ENCODE measurements at places on chromosomes 1 and 21. TPM values are rescaled to one million over a fixed set of nuclear protein-coding genes. Genes with fewer than 3 reads are reported as not detected.

- no peak for ATAC-seq
Observed at GRCh38 chr21:31107176-31107785, 69.0 kb upstream of the KRTAP19-8 start.

The AMY1C gene
- total RNA-seq, result not detected

GRCh38 chr1:41407664-41408252 is 46.5 kb downstream of the FOXO6 start:
- ATAC-seq, result no peak

DNA sequence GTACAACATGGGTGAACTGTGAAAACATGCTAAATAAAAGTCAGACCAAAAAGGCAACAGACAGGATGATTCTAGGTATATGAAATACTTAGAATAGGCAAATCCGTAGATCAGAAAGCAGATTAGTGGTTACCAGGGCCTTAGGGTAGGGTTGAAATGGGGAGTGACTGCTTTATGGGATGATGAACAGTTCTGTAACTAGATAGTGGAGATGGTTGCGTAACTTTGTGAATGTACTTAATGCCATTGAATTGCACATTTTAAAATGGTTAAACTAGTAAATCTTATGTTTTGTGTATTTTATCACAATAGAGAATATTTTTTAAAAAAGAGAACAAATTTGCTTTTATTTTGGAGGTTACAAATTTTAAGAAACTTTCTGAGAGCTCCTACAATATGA is 17.4 kb downstream of the ZNF326 start:
- no peak for ATAC-seq

The CSF3R gene
- 26.8 TPM for total RNA-seq

DNA sequence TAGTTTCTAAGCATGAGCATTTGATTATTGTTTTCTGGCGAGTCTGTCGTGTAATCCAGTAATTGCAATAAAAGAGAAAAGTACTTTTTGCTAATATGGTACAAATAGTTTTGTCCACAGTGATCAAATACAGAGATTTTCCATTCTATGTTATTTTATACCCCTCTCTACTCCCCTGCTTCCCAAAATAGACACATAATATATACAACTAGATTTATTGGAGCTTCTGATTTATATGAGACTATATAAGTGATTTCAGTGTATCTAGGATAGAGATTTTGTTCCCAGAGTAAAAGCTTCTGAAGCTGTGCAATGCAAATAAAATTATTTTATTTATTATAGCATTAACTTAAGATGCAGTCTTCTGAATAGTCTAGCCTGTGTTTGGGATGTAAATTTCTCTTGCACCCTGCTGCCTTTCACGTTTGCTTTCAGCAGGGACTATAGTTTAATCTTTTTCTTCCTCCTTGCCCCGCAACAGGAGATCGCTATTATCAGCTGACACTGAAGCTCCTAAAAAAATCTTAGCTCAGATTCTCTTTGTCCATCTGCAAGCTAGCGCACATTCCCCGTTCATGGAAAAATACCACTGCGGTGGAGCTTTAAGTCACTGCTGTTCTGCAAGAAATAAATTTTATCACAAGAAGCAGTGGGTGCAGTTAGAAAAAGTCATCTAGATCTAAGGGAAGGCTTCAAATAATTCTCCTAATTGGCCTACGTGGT is 273.3 kb downstream of the DISC1 start:
- no peak for ATAC-seq

The CRNN gene
- 5.8 TPM for total RNA-seq

- no peak for ATAC-seq
Observed at GRCh38 chr1:82849460-82849859, 1048.7 kb downstream of the ADGRL2 start.

The CFHR2 gene
- not detected for total RNA-seq

DNA sequence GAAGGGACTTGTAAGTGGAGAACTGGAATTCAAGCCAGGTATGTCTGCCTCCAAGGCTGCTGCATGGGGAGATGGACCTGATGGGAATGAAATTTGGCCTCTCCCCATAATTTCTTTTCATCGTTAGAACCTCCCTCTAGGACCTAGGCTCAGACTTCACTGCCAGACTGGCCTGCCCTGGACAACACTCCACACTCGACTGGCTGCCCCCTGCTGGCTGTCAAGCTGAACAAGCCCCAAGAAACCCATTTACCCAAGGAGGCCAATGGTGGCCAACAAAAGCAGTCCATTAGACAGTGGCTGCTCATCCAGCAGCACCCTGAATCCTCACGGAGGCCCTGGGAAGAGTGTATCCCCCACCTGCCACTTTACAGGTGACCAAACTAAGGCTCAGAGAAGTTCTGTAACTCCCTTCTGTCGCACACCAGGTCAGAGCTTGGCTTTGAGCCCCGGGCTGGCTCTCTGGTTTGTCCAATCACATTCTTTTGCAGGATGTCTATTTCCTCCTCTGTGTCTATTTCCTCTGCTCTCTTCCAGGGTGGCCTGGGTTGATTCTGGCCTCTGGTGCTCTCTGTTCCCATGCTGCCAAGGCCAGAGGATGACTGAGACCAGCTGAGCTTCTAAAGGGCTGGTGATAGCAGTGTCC is 3.8 kb downstream of the RNF186 start:
- ATAC-seq, result peak; percentile 62

GRCh38 chr21:21003701-21004100 is 5.5 kb downstream of the NCAM2 start:
- no peak for ATAC-seq

DNA sequence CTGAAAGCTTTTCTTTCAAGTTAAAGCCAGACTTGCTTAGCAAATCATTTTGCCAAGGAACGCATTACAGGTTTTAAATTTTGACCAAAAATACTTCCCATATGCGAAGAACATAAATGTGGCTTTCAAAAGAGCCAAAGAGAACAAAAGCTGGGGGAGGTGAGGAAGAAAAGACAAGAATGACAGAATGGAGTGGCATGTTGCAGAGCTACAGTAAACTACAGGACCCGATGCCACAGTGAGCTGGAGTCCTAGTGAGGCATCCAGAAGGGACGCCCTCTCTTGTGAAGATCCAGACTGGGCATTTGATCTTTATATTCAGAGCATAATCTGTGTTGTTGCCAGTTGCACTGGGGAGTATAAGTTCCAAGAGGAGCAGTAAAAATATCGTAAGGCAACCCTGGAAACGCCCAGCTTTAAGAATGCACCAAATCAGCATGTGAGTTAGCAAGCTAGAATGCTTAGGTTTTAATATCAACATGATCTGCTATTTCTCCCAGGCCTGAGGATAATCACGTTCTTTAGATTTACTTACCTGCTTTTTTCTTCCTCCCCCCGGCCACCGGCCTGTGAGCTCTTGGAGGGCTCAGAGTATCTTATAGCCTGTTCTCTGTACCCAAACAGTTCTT is 48.4 kb upstream of the HOOK1 start:
- no peak for ATAC-seq

DNA sequence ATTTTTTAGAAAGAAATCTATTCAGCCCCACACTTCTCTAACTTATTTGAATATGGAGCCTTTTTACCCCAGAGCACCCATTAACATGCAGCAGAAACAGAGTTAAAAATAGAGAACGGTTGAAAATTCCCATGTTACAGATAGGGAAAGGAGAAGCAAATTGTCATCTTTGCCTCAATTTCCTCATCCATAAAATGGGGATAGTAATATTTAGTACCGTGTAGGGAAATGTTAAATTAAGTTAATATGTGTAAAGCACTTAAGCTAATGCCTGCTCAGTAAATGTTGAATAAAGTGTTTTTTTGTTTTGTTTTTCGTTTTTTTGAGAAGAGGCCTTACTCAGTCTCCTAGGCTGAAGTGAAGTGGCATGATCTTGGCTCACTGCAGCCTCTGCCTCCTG is 50.3 kb downstream of the NAV1 start:
- no peak for ATAC-seq

DNA sequence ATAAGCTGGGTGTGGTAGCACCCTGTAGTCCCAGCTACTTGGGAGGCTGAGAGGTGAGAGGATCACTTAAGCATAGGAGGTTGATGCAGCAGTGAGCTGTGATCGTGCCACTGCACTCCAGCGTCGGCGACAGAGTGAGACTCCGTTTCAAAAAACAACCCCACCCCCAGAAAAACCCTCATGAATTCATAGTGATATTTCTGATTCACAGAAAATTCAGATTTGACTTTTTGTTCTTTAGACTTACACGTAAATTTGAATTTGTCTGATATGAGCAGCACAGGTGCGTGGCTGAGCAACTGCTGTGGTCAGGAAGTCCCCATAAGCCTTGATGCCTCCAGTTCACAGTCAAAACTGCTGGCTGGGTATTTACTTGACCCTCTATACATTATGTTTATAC is 10.0 kb upstream of the MORC3 start:
- ATAC-seq, result no peak

The CCDC27 gene
- not detected for total RNA-seq

GRCh38 chr1:229853751-229854150 is 213.3 kb upstream of the GALNT2 start:
- ATAC-seq, result no peak

DNA sequence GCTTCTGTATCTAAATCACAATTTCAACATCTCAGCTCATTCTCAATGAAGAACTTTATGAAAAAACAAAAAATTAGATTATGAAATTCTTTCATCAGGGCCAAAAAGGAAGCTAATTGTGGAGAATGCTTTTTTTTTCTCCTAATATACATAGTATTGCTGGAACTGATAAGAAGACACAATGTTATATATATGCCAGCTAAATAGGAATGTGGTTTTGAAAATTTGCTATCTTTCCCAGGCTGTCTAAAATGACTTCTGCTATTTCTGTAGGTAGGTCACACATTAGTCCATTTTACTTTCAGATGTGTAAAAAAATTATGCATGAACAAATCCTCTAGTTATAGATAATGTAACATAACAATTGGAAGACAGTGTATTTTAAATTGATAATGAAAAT is 732.9 kb downstream of the RWDD3 start:
- no peak for ATAC-seq

- no peak for ATAC-seq
Observed at GRCh38 chr1:11701981-11702803, 10.7 kb downstream of the DRAXIN start.

GRCh38 chr1:206859082-206859521 is 6.3 kb upstream of the IL20 start:
- peak; percentile 22 for ATAC-seq

The CR2 gene
- 0.13 TPM for total RNA-seq

DNA sequence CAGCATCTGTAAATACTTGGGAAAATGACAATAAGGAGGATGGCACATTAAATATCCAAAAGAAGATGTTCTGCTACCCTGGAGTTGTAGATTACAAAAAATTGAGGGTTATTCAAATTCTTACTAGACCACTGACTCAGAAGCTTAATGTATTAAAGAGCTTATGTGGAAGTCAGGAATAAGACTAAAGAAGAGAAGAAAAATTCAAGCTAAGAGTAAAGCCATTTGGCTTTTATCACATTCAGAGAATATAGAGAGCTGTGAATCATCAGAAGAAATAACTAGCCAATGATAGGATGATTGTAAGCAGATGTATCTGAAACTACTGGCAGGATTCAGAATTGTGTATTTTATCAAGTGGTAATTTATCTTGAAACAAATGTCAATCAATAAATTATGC is 237.0 kb downstream of the TBX15 start:
- ATAC-seq, result no peak

GRCh38 chr1:174700775-174701174 is 253.0 kb downstream of the GPR52 start:
- no peak for ATAC-seq

DNA sequence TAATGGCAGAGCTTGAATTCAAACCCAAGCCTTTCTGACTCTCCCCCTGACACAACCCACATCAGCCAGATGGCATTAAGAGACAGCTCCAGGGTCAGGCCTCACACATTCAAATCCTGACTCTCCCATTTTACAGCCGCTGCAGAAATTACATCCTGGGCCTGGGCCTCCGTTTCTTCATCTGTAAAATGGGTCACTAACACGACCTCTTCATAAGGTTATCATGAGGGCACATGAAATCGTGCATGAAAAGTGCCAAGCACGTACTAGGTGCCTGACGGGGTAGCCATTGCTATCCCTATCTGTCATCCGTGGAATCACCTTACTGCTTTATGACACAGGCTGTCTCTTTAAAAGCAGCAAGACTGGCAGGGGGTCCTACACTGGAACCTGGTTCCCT is 19.8 kb upstream of the CASZ1 start:
- ATAC-seq, result no peak

- ATAC-seq, result peak; percentile 31
Observed at GRCh38 chr1:247347477-247348222, 16.0 kb upstream of the ZNF496 start.

The FAM177B gene
- total RNA-seq, result not detected

DNA sequence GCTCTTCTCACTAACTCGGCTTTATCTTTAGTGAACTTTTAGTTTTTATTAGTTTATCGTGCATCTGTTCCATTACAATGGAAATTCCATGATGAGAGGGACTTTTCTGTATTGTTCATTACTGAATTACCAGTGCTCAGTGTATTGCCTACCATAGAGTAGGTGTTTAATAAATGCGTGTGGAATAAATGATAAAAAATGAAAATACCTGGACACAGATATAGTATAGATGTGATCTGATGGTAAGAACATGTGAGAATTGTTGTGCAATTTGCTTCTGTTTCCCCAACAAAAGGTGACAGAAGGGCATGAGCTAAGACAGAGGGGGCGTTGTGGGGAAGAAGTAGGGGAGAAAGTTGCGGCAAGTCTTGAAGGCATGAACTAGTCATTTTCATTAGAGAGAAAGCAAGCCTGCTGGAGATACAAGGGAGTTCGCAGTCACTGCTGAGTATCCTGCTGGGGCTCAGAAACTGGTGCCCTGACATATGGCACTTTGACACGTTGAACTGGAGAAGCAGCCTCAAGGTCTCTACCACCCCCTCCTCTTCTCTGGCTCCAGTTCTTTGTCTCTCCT is 5.6 kb upstream of the COG2 start:
- ATAC-seq, result no peak

- no peak for ATAC-seq
Observed at GRCh38 chr1:207992677-207993236, 81.8 kb upstream of the CD34 start.

DNA sequence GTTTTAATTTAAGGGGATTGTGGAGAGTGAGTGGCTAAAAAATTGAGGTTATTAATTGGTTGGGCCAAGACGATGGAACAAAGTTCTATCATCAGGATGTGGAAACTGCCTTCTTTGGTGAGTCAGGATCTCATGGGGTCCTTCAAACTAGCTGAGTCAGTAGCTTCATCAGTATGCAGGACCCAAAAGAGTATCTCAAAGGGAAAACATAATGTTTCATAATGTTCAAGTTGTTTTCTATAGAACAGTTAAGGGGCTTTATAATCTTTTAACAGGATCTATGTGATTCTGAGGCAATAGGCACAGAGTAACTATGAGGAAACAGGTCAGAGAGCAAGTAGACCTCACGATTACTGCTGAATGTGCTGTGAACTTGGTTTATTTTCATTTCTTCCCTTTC is 3.2 kb upstream of the OLFML2B start:
- ATAC-seq, result no peak

Data from gastroesophageal sphincter (tissue), 4 donors.